ENCODE measurements at places on chromosomes 5 and 9.
A peak's percentile ranks its signal among the peaks of the same experiment; 100 is the strongest.

- DNase-seq = no peak
Measured at GRCh38 chr5:99348597-99348996, 419.8 kb upstream of the CHD1 start.

DNA sequence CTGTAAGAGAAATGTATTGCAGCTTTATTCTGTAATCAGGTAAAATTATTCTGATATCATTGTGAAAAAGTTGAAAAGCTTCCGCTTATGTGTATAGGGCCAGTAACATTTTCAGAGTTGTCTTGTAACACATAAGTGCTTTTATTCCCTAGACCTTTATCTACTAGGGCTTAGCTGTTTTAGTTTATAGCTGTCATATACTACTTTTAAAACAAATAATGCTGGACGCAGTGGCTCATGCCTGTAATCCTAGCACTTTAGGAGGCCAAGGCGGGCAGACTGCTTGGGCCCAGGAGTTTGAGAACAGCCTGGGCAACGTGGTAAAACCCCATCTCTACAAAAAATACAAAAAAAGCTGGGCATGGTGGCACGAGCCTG lies 33.1 kb downstream of the SLC25A51 start:
- no peak for DNase-seq

GRCh38 chr9:94110821-94111252 lies 26.6 kb downstream of the PTPDC1 start:
- DNase-seq = no peak

DNA sequence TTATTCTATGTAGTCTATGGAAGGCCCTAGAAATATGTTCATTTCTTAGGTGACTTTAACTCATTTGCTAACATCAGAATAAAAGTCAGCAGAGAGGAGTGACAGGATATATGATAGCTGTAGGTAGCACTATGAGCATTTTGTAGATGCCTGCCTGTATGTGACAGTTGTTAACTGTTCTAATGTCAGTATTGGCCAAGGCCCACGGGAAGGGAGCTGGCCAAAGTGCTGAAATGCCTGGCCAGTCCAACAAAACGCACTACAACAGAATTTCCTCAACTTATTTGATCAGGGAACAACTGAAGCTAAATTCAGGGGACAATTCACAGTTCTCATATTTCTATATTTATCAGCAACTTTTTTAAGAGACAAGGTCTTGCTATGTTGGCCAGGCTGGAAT lies 20.8 kb downstream of the SV2C start:
- DNase-seq = peak; percentile 71

DNA sequence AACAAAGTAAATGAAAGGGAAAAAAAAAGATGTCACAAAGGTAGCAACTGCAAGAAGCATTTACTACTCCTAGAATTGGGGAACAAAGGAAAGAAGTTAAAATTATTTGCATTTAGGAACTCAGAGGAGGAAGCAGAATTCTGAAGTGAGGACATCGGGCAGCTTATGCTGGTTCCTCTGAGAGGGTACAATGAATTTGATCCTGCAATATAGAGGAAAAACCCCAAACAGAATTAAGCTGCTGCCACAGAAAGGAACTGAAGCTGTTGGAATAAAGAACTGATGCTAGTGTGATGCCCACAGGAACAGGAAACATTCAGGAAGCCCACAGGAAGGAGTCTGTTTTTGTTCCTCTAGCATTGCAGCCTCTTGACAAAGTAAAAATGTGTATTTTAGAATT lies 22.3 kb upstream of the TBCA start:
- DNase-seq = no peak

DNA sequence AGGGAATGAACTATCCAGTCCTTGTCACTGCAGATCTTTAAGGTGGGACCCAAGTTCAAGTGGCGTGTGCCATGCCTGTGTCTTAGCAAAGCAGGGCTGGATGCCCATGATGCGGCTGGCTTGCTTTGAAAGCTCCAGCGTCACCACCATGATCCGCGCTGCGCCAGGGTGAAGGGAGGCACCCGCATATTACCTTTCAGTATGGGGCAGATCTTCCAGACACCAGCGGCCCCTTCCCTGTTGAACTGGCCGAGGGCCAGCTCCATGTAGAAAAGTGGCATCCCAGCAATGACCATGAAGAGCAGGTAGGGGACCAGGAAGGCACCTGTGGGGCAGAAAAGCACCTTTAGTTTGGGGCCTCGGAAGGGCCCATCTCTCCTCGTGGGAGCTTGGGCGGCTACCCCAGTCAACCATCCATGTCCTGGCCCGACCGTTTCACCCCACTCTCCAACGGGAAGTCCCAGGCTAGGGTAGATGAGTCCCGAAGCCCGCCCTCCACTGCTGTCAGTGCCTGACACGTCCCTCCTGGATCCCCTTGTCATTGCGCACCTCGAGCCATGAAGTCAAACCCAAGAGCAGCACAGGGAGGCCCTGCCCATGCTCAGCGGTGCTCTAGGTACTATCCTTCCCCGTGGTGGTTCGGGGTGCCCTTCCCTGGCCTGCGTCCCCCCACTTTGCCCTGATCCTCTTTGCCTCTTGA lies 3.9 kb downstream of the SLC6A3 start:
- DNase-seq = peak; percentile 31

All from ecto neural progenitor cell (in vitro differentiated cells).